AML-193 (cell line): ENCODE measurements at places on chromosomes 4 and X.

- no peak for DNase-seq
Measured at GRCh38 chr4:127656047-127656680, 23.4 kb downstream of the INTU start.

DNA sequence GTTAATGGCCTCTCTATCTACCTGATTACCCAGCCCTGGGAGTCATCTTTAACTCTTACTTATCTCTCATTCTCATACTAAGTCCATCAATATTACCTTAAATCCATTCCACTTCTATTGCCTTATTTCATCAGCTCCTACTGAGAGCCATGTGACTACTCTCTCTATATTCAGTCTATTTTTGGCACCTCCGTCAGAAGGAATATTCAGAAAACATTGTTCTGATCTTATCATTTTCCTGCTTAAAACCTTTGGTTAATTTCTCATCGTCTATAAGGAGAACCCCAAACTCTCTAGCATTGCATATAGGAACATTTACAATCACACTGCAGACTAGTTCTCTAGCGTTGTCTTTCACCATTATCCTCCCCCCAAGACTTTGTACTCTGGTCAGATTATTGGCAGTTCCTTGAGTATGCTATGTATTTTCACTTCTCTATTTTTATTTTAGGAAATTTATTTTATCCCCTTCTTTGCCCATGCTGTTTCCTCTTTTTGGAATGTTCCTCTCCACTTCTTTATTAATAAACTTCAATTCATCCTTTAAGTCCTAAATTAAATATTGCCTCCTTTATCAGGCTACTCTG, 13.7 kb upstream of the AMMECR1 start:
- DNase-seq: no peak

- DNase-seq: no peak
Measured at GRCh38 chr4:40214661-40215418, 18.0 kb downstream of the RHOH start.

DNA sequence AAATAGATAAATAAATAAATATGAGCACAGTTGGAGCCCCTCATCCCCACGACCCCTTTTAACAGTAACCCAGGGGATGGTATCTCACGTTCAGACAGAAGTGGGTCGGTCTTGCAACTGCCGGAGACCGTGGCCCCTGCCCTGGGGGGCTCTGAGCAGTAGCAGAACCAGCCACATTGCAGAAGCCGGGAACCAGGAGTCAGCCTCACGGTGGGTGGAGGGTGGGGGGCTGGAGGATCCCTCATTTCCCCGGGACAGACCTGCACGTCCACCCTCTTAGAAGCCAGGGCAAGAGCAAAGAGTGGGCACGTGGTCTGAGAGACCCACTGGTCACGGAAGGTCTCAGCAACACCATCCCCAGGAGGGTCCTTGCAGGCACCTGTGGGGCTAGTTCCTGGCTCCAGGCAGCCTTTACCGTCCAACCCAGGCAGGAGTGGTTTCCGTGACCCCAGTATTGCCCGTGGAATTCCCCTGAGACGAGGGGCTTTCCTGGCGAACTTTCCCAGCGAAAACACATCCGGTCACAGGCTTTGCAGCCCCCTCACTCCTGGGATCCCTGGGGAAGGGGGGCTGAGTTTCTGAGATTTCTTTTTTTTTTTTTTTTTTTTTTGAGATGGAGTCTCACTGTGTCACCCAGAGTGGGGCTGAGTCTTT, 8.8 kb upstream of the IL3RA start:
- DNase-seq: no peak

GRCh38 chrX:129227366-129227765, 295.9 kb downstream of the SMARCA1 start:
- DNase-seq: no peak
